Aorta (tissue), 5 donors: ENCODE measurements at places on chromosomes 5 and 9.

GRCh38 chr5:1498623-1499416 is 24.9 kb downstream of the LPCAT1 start:
- DNase-seq = no peak

DNA sequence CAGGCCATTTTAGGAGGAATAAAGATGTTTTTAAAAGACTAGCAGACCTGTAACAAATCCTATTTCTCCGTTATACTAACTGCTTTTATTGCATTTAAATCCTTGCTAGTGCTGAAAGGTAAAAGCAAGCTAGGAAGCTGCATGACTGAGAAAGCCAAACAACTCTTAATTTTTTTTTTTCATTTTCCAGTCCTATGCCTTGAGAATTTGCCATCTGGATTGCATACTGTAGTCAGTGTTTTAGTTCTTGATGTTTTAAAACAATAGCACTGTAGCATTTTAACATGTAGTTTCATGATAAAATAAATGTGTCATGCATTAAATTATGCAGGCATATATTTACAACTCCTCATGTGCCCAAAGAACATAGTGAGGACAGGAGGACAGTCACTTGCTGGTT is 108.4 kb upstream of the FGF10 start:
- no peak for DNase-seq

DNA sequence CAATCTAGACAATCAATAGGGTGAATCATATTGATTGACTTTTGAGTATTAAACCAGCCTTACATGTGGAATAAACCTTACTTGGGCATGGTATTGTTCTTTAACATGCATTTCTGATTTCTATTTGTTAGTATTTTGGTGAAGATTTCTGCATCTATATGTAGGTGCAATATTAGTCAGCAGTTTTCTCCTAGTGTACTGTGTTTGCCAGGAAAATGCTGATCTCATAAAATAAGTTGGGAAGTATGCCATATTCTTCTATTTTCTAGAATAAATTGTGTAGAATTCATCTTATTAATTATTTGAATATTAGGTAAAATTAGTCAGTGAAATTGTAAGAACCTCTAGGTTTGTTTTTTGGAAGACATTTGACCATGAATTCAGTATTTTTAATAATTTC is 38.4 kb downstream of the ANXA2R start:
- no peak for DNase-seq

DNA sequence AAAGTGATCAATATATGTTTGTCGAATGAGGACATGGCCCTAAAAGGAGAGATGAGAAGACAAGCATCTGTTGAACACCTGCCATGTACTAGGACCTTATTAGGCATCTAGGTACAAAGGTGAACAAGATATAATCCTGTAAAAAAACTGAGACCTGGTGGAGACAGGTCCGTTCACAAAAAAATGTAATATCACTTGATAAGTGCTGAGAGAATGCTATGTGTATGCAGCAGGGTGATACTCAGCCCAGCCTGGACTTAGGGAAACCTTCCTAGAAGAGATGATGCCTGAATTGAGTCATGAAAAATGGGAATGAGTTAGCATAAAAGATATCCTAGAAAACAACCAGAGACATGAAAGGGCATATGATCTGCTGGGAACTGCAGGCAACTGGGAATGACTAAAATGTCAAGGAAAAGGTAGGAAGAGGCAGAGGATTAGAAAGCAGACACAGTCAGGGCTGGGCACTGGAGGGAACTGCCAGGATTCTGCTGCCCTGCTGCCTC is 108.5 kb downstream of the ADRB2 start:
- DNase-seq = no peak

DNA sequence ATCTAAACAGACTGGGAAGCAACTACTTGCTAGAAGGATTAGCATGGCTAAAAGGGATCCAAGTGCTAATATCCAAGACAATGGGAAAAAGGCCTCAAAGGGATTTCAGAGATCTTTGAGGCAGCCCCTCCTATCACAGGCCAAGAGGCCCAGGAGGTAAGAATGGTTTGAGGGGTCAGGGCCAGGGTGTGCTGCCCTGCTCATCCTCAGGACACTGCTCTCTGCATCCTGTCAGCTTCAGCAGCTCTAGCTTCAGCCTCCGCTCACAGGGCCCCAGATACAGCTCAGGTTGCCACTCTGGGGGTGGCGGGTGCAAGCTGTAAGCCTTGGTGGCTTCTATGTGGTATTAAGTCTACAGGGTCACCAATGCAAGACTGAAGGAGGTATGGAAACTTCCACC is 278.7 kb downstream of the PARP8 start:
- no peak for DNase-seq

DNA sequence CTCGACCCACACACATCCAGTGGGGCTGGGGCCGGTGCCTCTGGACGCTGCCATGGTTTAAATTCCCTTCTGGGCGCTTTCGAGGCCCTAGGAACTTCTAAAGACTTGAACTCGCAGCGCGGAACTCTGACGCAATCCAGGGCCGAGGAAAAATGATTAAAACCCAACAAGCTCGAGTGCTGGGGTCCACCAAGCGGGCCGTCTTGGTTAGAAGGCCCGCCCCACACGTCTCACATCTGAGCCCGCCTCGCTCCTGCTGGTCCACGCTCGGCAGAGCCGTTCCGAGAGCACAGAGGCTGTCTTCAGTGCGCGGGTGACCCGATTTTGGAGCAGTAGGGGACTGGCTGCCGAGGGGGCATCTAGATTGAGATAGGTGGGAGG is 1.5 kb downstream of the CRHBP start:
- no peak for DNase-seq
